Stimulated activated CD4-positive, alpha-beta T cell treated with anti-CD3 and anti-CD28 coated beads, Interleukin-4, amount 100 ng/mL, for 4 hours (primary cell): ENCODE measurements at places on chromosomes 1 and 21.

DNA sequence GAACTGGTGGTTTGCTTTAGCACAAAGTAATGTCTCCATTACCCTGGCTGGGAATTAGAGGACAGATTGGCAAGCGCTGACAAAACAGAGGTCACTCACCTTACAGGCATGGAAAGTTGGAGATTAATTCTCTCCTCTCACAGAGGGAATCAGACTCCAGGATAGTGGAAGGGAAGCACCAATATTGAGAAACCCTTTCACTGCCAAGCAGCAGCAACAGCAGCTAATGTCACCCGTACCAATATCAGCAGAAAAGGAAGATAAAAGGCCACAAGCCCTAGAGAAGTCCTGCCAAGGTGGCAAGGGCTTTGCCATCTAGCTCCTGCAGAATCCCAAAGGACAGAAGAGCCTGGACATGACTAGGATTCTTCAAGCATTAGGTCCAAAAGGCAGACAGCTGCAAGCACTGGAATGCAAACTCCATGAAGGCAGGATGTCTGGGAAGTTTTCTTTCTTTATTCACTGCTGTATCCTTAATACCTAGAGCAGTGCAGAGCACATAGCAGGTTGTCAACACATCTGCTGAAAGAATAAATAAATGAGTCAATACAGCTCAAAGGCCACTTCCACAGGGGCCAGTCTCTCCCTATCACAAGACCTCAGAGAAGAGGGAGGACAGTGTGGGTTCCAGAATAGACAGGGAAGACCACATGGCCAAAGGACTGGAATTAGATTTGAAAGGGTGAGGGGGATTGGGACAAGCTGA, 57.2 kb downstream of the ERI3 start:
- no peak for DNase-seq

- no peak for DNase-seq
Measured at GRCh38 chr1:4585216-4585615, 69.2 kb upstream of the AJAP1 start.

GRCh38 chr1:165768513-165769394, at the start of gene TMCO1:
Gene TMCO1 (minus strand): TSS chr1:165768868. CDS start chr1:165768751, 117 bp downstream.
- peak; percentile 92 for DNase-seq

DNA sequence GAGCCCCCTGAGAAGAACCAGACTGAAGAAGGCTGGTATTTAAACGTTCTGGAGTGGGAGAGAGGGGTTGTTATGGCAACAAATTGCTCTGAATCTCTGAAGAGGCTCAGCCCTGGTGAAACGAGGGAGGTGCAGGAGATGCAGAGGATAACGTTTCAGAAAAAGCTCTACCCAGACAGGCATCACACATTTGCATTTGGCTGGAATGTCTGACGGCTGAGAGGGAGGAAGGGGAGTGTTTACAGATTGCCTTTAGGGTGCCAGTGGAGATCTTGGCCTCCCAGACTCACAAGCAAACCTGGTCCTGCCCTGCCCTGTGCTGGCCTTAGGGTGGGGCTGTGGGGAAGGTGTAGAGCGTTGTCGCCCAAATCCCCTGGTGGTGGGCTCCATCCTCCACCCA, 169.0 kb upstream of the AJAP1 start:
- no peak for DNase-seq

DNA sequence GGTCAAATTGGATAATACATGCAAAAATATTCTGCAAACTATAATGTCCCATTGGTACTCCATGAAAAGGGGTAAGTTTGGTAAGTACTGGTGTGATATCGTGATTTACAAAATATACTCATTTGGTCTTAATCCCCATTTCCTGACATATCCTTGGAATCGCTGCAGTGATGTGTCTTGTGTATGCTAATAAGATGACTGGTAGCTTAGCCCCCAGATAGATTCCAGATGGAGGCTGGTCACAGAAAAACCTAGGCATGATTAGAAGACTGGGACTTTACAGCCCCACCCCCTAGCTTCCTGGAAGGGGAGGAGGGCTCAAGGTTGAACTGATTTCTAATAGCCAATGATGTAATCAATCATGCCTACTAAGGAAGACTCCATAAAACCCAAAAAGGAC, 3.0 kb downstream of the VAMP4 start:
- no peak for DNase-seq
